NCI-H460 (cell line): ENCODE measurements at places on chromosomes 11 and 22.
A peak's percentile ranks its signal among the peaks of the same experiment; 100 is the strongest.

GRCh38 chr22:41285820-41286638 is at the start of gene RANGAP1:
Gene RANGAP1 (minus strand): TSS chr22:41286187. CDS start chr22:41281044, 5,143 bp downstream.
- DNase-seq: peak; percentile 95

DNA sequence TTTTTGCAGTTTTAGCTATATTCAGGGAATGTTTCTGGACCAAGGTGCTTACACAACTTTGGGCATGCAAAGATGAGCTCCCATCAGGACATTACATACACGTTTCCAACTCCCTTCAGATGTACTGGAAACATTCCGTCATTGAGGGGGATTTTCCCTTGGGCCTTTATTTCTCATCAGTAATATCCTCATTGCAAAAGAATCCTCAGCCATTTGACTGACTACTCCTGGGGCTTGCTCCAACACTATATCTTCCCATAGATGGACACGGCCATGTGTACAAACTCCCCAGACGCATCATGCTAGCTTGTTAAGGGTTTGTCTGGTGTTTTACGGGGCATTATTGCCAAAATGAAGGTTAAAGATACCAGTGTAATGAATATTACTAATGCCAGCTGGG is 59.3 kb upstream of the NUP160 start:
- no peak for DNase-seq

- DNase-seq: no peak
These were observed 223.5 kb downstream of the GRIK4 start for GRCh38 chr11:120735035-120735434.

GRCh38 chr11:104169091-104169490 is 5.1 kb upstream of the PDGFD start:
- no peak for DNase-seq

GRCh38 chr11:67160872-67161783 is 42.1 kb downstream of the KDM2A start:
- no peak for DNase-seq

GRCh38 chr11:120281143-120281795 is 41.3 kb downstream of the POU2F3 start:
- DNase-seq: no peak

GRCh38 chr11:28606930-28607329 is 498.7 kb downstream of the METTL15 start:
- no peak for DNase-seq

GRCh38 chr22:20305894-20306645 is 13.8 kb downstream of the DGCR6L start:
- DNase-seq: no peak

DNA sequence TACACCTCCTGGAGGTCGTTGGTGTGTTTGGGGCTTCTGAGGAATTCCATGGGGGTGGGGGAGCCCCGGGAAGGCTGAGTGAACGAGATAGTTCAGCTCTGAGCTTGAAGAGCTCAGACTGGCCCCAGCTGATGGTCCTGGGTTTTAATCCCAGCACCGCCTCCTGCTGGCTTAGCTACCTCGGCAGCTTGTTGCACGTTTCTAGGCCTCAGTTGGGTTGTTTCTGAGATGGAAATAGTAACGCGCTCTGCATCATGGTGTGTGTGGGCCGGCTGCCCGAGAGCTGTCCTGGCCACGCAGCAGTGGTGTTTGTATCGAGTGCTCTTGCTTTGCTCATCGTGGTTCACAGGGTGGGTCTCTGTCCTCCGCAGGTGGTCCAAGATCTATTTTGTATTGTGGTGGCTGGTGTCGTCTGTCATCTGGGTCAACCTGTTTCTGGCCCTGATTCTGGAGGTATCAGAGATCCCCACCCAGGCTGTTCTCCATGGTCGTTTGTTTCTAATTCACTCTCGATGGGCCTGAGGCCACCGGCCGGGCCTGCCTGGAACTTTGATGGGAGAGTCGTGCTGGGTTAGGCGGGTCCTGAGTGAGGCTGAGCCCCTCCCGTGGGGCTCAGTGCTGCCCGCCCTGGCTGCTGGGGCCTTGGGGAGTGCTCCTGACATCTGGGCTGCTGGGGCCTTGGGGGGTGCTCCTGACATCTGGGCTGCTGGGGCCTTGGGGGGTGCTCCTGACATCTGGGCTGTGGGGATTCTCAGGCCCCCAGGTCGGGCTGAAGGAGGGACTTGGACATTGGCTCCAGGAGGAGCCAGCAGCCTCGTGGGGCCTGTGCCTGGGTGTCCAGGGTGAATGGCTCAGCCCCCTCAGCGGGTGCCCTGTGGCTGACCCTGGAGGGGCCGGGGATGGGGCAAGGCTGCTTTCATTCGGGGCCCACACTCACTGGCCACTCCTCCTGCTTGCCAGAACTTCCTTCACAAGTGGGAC is 37.7 kb downstream of the TPCN2 start:
- DNase-seq: no peak

DNA sequence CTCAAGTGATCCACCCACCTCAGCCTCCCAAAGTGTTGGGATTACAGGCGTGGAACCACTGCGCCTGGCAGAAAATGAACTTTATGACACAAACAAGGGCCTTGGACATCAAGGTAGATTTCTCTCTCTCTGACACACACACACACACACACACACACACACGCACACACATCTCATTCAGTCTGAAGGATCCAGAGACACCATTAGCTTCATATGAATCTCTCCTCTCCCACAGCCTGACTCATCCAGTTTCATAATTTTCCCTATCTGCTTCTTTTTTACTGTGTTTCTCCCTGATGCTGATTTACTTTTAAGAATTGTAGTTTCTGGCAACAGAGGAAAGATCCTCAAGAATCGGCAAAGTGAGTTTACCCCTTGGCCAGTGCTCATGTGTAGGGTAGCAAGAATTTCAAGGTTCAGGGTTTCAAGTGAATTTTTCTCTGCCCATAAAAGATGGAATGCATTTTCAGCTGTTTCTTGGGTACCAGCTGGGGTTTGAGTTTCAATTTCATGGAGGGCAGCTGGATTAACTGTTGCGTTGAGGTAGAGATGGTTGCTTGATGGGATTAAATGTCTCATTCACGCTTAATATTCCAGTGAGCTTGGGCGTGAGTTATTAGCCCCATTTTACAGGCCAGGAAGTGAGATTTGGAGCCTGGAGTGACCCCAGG is 3.5 kb downstream of the MYO18B start:
- DNase-seq: no peak

GRCh38 chr11:87820011-87820410 is 355.2 kb downstream of the RAB38 start:
- DNase-seq: no peak

- DNase-seq: no peak
These were observed 712 bp downstream of the CERK start for GRCh38 chr22:46737105-46737975.

DNA sequence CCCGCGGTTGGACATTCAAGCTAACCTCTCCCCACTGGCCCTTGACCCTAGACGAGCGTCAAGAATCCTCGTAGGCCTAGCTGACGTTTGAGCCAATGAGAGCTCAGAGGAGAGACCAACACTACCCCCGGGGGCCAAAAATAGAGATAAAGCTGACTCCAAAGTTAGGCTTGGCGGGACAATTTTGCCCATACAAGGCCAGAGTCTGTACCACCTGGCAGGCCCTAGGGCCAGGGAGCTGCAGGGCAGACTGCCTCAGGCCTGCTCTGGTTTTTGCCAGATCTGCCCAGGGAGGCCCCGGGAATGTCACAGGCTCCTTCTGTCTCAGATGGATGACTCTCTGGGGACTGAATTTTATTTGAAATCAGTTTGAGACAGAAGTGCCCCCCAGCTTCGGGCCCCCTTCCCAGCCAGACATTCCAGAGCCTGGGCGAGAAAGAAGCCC is 40.8 kb upstream of the ACCSL start:
- DNase-seq: no peak

DNA sequence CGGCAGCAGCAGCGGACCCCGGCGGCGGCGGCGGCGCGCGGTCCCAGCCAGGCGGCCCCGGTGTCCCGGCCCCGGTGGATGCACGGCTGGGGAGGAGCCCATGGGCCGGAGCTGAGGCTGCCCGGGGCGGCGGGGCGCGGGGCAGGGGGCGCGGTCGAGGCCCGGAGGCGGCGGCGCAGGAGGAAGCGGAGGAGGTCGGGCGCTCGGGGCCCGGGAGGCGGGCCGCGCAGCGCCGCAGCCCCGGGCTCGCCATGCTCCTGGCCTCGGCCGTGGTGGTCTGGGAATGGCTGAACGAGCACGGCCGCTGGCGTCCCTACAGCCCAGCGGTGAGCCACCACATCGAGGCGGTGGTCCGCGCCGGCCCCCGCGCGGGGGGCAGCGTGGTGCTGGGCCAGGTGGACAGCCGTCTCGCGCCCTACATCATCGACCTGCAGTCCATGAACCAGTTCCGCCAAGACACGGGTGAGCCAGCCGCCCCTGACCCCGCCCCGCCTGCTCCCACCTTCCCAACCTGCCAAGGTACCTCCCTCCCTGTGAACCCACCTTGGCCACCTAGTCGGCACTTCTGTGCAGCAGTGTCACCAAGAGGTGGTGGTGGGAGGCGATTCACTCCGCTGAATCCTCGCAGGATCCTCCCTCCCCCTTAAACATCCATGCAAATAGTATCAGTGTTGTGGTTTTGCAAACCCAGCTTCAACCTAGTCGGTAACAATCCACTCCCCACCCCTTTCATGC is 580 bp downstream of the DTX4 start:
- no peak for DNase-seq

DNA sequence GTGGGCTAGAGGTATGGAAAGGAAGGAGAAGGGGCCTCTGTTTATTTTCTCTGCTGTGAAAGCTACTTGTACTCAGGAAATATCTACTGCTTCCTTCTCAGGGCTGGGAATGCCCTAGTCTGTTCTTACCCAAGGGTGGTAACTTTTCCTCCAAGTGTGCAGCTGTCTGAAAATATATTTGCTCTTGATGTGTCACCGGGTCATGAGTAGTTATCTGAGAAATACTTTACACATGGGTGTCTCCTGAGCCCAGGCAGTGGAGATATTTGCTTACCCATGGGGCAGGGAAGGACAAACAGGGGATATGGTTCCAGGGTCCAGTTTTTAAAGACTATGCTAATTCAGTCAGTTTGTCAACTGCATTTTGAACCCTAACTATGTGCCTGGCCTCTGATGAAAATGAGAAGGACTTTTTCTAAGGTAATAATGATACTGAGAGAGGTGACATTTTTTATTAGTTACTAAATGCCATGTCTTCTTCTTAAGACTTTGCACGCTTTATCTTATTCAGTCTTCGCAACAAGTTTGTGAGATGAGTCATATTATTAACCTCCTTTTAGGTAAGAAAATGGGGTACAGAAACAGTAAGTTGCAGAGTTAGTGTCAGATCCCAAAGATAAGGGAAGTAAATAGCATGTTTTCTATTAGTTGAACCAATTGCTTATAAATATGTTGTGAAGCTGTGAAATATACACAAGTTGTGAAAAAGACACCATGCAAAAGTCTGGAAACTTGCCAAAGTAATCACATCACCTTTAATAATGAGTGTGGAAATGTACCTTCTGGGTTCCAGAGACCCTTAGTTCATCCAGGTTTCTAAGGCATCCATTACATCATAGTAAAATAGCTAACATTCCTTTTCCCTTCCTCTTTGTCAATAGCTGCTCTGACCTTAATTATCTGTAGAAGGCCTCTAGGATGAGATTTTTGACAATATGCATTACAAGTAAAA is 22.9 kb downstream of the SYTL2 start:
- DNase-seq: peak; percentile 30

DNA sequence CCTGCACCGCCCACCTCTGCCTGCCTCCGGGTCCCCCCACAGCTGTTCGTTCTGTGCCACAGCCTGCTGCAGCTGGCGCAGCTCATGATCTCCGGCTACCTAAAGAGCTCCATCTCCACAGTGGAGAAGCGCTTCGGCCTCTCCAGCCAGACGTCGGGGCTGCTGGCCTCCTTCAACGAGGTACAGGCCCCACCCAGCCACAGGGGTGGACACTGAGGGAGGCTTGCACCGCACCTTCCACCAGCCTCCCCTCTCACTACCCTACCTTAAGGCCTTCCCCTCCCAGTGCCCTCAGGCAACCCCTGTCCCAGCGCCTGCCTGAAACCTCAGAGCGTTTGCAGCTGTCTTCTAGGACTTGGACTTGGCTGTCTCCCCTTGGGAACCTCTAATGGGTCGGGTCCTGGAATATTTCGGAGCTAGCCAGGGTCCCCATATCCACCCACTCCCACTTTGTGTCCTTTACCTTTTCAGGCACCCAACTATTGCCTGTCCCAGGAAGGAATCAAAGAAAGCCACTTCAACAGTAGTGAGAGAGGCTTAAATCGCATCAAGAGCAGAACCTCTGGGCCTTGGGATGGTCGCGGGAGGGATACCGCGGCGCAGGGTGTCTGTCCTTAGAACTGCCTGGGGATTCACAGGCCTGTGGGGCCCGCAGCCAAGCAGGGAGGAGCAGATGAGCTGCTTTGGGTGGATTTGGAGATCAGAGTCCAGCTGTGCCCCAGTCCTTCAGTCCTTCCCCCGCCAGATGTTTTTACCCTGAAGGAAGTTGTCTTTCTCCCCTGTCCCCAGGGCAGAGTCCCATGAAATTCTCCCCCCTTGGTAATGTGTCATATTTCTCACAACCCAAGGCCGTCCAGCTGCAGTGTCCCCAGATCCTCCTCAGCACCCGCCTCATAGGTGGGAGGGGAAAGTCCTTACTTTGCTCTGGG is 13.3 kb downstream of the SLCO2B1 start:
- no peak for DNase-seq

GRCh38 chr11:62599901-62600300 is 1.8 kb downstream of the MTA2 start:
- no peak for DNase-seq

DNA sequence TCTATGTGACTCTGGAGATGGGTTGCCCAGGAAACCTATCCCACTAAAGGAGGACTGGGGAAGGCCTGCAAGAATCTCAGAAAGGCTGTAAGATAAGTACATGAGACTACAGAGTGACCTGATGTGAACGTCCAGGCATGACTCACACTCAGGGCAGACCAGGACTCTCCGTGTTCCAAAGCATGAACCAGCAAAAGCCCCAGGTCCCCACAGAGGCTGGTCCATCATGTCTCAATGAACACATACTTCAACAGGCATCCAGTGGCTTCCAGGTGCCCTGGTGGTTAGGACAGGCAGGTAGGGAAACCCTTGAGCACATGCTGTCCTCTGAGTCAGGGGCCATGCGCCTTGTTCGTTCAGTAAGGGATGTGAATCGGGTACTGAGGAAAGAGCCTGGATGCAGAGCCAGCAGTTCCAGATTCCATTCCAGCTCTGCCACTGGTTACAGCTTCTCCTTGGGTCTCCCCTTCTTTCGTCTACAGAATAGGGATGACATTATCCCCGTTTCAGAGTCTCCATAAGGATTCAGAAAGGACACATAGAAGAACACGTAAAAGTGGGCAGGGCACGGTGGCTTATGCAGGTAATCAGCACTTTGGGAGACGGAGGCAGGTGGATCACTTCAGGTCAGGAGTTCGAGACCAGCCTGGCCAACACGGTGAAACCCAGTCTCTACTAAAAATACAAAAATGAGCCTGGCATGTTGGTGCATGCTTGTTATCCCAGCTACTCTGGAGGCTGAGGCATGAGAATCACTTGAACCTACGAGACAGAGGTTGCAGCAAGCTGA is 129.0 kb upstream of the TEAD1 start:
- no peak for DNase-seq

GRCh38 chr11:65504674-65505465 is 6.0 kb downstream of the MALAT1 start:
- no peak for DNase-seq
